Left renal pelvis (tissue), 4 donors: ENCODE measurements at places on chromosomes 5 and 9.

DNA sequence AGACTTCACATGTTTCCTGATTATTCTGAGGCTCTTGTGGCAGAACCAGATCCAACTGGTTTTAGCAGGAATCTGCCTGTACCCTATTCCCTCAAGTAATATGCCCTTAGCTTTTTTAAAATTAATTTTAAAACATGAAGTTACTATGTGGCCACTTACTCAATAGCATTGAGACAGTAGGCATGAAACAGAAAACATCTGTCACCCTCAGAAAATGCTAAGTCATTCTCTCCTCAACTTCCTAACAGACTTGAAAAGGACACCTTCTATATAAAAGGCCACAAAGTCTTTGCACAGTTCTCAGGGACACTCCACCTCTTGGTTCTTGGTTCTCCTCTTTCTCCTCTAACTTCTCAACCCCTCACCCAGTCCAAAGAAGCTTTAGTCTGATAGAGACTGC, 277.8 kb downstream of the RAB3C start:
- DNase-seq = no peak

GRCh38 chr5:136793300-136793699, 428.0 kb upstream of the TRPC7 start:
- no peak for DNase-seq

- no peak for DNase-seq
Measured at GRCh38 chr9:84382720-84383119, 42.2 kb upstream of the SLC28A3 start.

DNA sequence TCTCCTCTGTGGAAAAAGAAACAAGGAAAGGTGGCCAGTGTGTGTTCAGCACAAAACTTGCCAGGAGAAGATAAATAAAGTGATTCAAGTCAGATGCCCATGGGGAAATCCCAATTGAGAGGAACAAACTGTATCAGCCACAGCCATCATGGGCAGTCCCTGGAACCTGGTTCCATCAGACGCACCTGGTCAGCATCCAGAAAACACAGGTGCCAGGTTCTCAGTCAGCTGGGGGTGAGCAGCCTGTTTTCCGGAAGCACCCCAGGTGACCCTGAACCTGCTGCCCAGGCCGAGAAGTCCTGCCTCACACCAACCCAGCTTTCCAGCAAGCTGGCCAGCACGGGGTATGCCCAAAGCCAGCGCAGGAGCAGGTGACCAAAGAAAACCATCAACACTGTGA, 30.5 kb downstream of the PTCH1 start:
- DNase-seq = no peak

GRCh38 chr9:114051281-114051680, 26.8 kb downstream of the AMBP start:
- DNase-seq = no peak

- DNase-seq = no peak
Measured at GRCh38 chr9:91873637-91874051, 76.4 kb downstream of the ROR2 start.

DNA sequence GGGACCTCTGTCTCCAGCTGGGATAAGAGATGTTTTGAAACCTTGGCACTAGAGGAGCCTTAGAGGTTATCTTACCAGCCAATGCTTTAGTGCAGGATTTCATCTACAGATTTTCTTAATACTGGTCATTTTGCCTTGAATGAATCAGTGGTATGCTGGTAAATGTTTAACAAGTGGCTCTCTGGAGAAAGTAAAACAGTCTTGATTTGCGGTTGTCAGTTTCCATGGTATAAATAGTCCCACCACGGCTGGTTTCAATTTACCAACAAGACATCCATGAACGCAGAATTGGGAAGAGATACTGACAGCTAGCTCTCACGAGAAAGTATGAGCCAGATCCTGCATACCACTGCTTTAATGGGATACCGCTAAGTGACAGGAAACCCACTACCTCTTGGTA, 56.7 kb upstream of the CXCL14 start:
- DNase-seq = no peak

DNA sequence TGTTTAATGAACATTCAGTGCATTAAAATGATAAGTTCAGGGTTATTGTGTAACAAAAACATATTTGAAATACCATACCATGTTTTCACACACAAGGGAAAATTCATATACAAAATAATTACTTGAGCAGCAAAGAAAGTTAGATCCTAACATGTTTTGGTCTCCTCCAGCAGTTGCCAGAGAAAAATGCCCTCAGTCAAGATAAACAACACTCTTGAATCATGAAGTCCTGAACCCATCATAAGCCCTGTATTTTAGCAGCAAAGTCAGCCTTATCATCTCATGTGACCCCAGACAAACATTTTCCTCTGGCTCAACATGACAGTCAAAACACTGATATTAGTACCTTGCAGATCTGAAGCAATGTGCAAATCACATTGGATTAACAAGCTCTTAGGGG, 1541.1 kb upstream of the WWC1 start:
- no peak for DNase-seq

GRCh38 chr9:121776739-121777637, 125.6 kb downstream of the DAB2IP start:
- DNase-seq = no peak

GRCh38 chr9:107983181-107983603, 493.6 kb upstream of the KLF4 start:
- DNase-seq = no peak

GRCh38 chr5:43357067-43357466, 43.9 kb upstream of the HMGCS1 start:
- no peak for DNase-seq

DNA sequence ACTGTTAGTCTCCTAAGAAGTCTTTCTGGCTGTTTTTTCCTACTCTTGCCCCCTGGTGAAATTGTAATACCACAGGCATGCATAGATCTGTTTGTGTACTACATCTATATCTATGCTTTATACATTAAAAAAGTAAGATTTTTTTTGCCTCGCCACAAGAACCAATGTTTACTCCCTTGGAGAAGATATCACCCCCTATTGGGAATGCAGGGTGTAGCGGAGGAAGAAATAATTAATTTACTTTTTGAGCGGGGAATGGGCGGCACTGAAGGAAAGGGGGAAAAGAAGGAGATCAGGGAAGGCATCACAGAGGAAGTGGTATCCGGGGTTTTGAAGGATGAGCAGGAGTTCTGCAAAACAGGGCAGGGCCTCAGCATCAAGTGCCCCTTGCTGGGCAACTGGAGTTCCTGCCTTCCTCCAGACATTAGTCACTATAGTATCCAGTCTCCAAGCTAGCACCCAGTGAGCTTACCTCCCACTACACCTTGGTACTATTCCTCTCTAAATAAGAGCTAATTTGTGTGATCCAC, 134.9 kb downstream of the GABBR2 start:
- DNase-seq = no peak

DNA sequence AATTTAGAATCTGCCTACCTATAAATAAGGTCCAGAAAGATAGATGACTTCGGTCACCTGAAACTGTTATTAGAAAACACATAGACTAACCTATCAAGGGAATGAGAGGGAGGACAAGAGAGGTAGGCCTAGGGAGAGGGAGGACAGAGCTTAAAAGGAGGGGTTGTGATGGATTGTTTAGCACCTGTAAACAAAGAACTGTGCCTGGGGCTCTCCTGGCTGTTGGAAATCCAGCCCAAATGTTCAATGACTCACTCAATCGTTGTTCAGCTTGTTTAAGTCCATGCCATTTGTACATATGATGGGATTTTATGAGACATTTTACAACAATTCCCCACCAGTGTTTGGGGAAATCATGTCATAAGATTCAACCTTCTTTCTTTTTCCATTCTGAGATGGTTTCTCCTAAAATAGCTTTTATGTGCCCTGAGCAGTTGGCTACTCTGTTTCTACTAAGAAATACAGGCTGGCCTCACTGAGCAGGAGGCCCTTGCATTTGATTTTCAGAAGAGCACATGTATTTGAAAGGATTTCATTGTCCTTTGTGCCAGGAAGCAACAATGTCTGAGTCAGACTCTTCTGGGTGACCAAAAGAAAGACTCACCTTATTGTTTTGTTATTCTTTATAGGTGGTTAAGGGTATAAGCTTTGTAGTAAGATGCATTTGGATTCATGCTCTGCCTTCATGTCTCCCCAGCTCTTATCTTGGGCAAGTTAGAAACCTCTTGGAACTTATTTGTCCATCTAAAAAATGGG, 48.2 kb upstream of the GPR151 start:
- no peak for DNase-seq

GRCh38 chr9:112599732-112600131, 113.1 kb downstream of the KIAA1958 start:
- no peak for DNase-seq

GRCh38 chr5:148811756-148812155, 14.7 kb upstream of the ADRB2 start:
- no peak for DNase-seq

DNA sequence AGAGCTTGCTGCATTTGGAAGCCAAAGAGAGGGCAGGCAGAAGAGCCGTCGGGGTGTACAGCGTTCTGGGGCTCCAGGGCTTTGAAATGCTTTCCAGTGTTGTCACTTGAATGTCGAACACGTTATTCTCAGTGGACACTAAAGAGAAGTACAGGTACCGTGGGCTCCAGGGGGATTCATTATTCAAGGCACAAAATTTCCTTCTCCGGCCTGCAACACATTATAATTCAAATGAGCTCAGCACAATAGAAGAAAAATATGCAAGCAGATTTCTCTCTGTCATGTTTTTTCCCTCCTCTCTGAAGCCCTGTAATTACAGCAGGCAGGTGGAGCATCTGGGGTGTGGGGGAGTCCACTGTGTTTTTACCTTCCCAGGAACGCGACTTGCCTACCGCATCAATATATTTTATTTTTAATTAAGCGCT, 293.1 kb downstream of the ZSWIM6 start:
- DNase-seq = no peak

DNA sequence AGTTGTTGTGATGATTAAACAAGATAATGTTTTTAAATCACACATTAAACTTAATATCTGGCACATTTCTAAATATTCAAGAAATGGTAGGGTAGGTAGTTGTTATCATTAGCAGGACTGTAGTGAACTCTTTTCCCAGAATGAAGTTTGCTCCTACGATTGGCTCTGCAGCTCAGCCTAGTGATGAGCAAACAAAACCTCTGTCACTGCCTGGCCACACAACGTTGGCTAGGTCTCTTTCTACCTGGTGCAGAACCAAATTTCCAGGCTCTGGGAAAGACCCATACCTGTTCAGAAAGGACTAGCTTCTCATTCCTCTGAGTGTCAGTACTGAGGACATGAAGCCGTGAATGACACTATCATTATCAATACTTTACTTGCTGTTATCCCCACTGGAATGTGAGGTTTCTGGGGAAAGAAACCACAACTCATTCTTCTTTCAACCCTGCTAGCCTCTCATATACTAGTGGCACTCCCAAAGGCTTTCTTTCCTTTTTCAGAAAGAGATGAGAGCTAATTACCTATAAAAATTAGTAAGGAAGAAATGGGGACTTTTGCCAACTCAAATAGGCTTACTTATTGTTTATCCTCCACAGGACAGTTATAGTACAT, 219.3 kb upstream of the TRIM32 start:
- no peak for DNase-seq

DNA sequence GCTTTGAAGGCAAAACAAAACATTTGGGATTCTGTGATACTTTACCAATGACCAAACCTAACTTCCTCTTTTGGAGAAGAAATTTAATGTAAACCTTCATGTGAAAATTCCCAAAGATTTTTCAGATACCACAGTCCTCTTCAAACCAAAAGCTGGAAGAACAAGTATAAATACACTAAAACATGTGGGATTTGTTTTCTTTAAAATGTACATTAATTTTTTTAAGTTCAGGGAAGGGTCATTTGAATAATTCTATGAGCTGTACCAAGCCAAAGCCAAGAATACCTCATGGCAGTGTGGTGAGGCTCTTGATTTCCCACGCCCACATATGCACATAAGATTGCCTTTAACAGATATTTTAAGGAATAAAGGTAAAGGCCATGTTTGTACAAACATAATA, 28.4 kb upstream of the ITGA1 start:
- no peak for DNase-seq

- no peak for DNase-seq
Measured at GRCh38 chr9:113543296-113543981, 79.9 kb downstream of the RGS3 start.

- DNase-seq = no peak
Measured at GRCh38 chr5:135890867-135891266, 4.8 kb downstream of the IL9 start.

GRCh38 chr9:101026824-101027223, 1.7 kb upstream of the PLPPR1 start:
- DNase-seq = no peak

- no peak for DNase-seq
Measured at GRCh38 chr9:78296201-78296892, 578 bp upstream of the PSAT1 start.

DNA sequence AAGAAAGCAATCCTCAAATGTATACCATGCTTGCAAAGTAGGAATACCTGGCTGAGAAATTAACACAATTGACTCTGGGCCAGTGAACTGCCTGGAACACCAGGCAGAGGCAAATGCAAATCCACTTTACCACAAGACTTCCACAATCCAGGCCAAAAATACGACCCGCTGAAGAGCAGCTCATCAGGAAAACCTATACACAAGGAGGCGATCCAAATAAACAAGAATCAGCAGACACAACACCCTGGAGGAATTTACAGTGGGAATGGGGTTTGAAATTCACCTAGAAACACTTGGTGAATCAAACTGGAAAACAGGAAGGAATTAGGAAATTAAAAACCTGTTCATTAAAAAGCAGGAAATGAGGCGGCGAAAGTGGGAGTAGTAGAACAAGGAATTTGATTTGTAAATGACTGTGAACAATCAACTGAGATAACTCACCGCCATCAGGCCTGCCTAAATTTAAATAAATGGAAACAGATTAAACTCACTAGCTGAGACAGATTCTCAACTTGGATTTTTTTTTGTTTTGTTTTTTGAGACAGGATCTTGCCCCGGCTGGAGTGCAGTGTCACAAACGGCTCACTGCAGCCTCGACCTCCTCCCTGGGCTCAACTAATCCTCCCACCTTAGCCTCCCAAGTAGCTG, 15.9 kb downstream of the CMBL start:
- DNase-seq = no peak

- no peak for DNase-seq
Measured at GRCh38 chr9:68995776-68996175, 18.1 kb downstream of the PRKACG start.

- no peak for DNase-seq
Measured at GRCh38 chr5:74476819-74477453, 163.6 kb downstream of the ENC1 start.

DNA sequence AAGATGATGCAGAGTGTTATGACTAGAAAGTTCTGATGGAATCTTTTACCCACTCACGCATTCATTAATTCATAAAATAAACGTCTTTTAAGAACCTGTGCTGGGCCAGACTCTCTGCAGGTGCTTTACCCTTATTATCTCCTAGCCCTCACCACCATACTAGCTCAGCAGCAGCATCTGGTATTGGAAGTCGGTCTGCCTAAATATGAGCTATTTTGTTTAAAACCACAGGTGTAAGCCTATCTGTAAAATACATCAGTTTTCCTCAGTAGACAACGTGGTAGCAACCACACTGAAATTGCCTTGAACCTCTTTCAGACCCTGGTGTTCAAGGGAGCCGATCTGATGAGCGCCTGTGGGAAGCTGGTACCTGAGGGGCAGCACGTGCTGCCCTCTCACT, 69.4 kb downstream of the PPIC start:
- no peak for DNase-seq
